ENCODE measurements at places on chromosomes 5 and 9.

DNA sequence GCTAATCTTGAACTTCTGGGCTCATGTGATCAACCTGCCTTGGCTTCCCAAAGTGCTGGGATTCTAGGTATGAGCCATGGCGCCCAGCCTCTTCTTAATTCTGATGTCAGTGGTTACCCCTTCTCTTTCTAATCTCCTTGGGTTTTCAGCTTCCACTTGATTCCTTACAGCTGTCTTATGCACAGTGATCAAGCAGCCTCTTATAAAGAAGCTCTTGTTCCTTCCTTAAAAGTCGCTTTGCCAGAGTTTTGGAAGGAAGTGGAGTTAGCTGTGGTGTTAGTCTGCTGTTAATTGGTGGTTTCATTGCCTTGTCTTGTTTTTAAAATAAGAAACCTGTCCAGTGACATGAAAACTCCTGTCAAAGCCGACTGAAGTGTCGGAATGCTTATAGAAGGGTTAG lies 128.1 kb upstream of the CACNA1B start:
- DNase-seq = no peak

- DNase-seq = peak; percentile 72
These were observed 14.9 kb upstream of the FEM1C start for GRCh38 chr5:115559524-115559923.

DNA sequence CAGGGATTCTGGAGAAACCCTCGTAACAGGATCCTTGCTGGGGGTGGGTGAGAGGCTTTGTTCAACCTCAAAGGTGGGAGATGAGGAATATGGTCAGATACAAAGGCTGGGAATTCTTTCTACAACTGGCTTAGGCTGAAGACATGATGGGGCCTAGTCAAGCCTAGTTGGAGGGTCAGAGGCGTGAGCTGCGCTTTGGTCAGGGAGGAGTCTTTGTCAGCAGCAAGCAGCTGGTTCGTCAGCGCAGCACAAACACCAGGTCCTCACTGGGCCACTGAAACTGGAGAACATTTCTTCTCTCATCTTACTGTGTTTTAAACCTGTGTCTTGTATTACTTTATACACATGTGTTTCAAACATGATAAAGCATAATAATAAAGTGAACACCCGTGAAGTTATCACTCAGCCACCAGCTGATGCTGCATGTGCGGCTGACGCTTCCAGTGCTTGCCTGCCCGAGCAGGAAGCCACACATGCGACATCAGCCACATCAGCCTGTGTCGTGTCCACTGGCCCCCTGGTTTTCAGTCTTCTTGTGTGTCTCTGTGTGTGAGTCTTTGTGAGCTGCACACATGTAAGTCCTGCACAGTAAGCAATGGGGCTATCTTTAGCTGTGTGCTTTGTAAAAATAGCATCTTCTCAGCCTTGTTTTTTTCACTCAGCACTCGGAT lies 81.5 kb downstream of the WNK2 start:
- no peak for DNase-seq

DNA sequence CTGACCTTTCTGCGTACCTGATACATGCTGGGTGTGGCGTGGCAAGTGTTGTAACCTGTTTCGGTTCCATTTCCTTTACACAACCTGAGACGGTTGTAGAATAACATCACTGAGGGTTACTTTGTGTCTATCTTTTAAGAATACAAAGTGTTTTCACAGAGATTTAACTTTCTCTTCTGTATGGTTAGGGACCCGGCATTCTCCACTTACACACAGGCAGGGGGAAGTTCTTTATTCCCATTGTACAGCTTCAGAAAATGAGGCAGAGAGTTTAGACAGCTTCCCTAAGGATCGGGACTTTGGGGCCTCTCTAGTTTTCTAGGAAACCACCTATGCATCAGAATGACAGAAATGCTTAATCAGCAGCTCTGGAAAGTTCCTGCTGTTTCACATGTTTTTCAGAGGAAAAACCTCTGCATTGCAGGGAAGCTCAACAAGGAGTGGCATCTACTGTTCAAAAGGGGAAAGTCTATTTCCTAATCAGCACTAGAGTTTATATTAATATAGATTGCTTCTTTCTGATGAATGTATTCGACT lies 41.3 kb downstream of the CAST start:
- DNase-seq = peak; percentile 29

GRCh38 chr5:141875795-141876627 lies 2.2 kb downstream of the PCDH1 start:
- DNase-seq = no peak

GRCh38 chr5:78537821-78538220 lies 110.8 kb downstream of the LHFPL2 start:
- peak; percentile 75 for DNase-seq
